ENCODE measurements at places on chromosomes 11 and 22.

GRCh38 chr11:66071381-66071801, 1.3 kb downstream of the PACS1 start:
- DNase-seq: no peak

- no peak for DNase-seq
Measured at GRCh38 chr11:44823006-44823405, 96.2 kb downstream of the TSPAN18 start.

DNA sequence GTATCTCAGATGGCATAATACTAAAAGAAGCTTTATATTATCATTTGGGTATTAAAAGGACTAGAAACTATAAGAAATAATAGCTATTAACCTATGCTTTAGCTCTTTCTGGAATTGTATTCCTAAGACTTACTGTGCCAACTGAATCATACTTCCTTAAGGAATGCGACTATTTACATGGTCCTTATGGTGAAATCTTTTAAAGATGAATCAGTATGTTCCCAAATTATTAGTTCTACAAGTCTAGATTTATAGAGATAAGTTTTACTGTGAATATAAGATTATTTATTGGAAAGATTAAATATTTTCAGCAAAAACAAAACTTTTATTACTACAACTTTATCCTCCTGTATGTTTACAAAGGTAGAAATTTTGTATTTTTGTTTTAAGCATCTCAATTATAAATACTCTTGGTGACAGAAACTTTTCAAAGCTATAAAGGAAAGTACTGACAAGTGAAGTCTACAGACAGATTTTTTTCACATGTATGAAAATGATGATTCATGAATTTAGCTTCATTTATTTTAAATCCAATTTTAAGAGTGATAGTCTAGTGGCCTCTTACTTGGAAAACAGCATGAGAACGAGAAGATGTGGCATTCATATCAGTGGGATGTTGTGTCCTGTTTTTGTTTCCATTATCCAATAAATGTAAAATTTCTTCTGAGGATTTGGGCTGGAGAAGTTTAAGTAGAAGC, 17.8 kb downstream of the KIF18A start:
- DNase-seq: no peak

- DNase-seq: no peak
Measured at GRCh38 chr11:88511006-88511405, 173.5 kb upstream of the CTSC start.

- no peak for DNase-seq
Measured at GRCh38 chr11:62664405-62665074, 470 bp downstream of the C11orf98 start.

DNA sequence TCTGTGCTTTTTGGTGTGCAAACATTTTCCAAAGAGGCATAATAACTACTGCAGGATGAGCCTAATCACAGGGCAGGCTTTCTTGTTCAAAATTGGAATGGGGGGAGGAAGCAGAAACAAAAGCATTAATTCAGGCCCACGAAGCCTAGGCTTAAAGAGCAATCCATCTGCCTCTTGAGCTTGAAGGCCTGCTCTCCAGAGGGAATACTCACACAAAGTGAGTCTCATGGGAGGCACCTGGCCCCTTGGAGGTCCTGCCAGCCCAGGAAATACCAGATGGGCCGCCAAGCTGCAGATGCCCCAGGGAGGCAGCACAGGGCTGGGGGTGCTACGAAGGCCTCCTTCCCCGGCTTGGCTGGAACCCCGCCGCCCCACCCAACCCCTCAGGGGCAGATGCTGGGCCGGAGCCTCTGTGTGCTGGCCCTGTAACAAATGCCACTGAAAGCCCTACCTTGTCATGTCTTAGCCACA, 39.3 kb upstream of the COMT start:
- DNase-seq: no peak

GRCh38 chr11:61023086-61023965, 51.8 kb downstream of the CD6 start:
- peak; percentile 60 for DNase-seq

- DNase-seq: no peak
Measured at GRCh38 chr11:60996381-60997138, 25.1 kb downstream of the CD6 start.

- no peak for DNase-seq
Measured at GRCh38 chr11:60155931-60156330, 27.0 kb downstream of the MS4A6A start.

DNA sequence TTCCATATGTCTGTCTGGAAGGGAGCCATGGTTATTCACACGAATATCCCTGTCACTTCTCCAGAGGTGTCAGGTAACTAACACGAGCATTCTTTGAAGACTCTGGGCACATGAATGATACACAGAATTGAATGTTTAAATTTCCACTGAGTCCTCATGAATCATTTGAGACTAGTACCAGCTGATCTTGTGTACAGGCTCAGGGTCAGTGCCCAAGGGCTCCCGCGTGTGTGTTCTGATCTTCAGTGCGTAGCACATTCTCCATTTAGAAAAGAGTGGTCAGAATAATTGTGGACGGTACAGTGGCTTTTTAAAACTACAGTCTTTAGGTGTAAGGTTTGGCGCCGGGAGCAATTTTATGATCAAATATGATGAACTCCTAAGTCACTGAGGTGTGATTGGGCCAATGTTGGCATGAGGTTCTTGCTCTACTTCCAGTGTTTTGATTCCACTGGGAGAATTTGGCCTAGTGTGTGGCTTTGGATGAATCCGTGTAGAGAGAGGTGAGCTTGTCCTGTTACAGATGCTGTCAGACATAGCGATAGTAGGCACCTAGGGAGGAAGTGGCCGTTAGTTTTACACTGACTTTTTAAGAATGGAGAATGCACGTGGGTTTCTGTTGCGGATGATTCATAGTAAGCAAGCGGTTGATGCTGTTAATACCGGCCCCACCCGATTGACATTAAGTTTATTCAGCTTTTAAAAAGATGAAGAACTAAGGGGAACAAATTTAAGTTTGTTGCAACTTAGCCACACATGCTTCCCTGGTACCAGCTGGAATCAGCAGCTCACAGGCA, 22.2 kb downstream of the NUP50 start:
- DNase-seq: no peak

DNA sequence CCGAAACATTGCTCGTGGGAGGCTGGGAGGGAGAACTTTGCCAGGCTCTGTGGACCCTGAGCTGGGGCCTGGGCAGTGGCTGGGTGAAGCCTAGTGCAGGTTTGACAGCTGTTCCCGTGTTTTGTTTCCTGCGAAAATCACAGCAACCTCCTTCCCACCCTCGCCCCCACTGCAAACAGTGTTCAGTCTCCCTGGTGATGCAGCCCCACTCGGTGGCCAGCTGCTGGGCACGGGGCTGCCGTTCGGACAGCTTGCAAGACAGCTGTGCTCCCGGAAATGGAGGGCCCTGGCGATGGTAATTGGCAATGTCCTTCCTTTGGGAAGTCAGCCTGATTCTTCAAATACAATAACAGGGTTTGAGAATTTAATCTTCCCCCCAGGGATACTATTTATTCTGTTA, 10.4 kb upstream of the GAL start:
- no peak for DNase-seq

GRCh38 chr11:99937330-99937729, 749.8 kb upstream of the ARHGAP42 start:
- DNase-seq: no peak

- DNase-seq: no peak
Measured at GRCh38 chr22:19962909-19963806, 21.5 kb upstream of the TXNRD2 start.

DNA sequence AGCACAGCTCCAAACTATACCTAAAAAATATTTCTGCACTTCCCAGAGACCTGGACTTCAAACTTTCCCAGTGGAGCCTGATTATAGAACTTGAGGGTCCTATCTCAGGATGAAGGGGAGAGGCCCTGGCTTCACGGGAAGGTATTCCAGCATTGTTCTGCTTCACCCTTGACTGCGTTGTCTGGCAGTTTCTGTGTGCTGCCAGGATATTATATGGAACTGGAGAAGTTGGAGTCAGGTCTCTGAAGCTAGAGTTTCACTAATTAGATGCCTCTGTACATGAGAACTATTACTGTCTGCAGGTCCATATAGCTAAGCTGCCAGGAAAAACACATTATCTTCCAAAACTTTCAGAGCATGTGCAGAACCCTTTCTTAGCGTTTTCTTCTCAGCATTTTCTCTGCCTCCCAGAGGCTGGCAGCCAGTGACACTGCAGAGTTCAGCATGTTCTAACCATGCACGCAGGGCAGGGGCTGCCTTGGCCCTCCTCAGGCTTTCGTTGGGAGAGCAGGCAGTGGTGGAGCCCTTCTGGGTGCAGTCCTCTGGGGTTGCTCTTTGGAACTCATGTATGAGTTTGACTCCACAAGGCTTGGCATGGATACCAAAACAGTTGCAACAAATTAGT, 99.3 kb downstream of the CWC15 start:
- no peak for DNase-seq

DNA sequence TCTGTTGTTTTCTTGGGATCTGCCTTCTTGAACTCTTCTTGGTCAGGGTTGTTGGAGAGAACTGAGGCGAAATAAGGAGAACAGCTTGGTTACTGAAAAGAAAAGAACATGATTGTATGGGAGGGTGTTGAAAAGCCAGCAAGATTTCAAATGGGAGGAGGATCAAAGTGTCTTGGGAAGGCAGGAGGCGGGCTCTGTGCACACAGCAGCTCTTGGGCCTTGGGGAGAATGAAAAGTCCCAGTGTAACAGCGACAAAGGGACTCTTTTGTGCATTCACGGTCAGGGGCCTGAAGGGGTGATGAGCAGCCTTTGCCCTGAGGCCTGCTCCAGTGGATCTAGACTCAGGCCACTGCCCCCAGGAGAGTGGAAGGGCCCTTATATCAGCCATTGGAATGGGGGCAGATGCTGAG, 135.4 kb downstream of the ADAMTS15 start:
- DNase-seq: no peak

DNA sequence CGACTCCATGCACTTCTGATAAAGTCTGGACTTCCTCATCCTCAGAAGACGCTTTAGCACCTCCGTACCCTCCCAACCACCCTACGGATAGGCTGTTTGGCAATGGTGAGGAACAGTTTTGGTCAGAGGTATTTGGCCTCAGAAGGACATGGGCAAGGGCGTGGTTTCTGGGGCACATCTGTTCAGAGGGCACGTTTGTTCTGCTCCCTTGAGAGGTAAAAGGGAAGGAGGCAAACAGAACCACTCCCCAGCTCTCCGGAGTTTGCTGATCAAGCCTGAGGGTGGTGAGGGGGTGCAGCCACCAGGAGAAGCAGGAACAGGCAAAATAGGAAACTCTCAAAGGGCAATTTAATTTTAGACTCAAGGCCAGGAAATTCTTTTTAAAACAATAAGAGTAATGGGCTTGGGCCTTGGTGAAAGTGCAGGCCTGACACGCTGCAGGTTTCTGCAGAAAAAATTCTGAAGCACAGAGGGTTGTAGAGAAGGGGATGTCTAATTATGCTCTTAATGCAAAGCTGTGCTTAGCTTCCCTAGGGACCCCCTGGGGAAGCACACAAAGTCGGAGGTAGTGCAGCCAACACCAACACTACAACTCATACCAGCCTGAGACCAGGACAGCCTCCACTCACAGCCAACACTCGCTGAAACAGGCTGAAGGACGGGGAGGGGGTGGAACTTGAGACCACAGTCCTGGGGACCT, 23.3 kb downstream of the ETS1 start:
- no peak for DNase-seq

GRCh38 chr11:86696004-86696403, 23.6 kb upstream of the ME3 start:
- DNase-seq: no peak

DNA sequence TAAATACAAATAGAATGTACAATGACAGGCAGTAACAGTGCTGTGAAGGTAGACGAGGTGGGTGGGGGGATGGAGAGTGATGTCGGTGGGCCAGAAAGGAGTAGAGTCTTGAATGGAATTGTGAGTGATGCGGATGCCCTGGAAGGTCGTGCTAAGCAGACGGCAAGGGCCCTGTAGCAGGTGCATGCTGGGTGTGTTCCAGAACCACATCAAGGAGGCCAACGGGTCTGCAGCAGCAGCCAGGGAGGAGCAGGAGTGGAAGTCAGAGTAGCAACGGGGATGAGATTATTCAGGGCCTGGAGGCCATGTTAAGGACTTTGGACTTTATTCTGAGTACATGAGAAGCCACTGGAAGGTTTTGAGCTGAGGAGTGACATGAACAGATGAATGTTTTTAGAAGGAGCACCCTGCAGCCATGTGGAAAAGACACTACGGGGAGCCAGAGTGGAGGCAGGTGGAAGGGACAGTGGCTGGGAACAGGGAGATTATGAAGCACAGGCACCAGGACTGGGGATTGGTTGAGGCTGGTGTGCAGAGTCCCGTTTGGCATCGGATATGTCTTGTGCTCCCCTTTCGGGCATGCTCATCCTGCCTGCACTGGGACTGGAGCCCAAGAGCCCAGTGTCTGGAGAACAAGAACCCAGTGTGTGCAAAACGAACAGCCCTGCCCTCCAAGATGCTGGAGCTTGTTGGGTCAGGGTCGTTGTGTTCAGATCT, 74.1 kb downstream of the COMMD9 start:
- no peak for DNase-seq

DNA sequence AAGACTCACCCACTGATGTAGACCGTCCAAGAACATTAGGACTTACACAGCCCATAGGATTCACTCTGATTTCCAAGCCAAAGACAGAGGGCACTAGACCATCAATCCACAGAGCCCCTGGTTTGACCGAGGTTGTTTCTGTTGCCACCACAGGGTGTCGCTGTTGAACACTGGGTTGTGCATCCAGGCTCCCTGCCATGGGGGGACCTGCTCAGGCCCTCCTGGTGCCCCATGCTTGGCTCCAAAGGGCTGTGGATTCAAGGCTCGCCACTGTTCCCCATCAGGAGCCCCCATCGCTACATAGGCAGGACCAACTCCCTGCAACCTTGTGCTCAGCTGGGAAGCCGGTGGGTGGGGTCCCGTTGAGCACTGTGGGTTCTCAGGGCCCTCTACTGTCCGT, 128.0 kb upstream of the ANO1 start:
- no peak for DNase-seq
